ENCODE measurements at places on chromosomes 5 and 9. TPM values are rescaled to one million over a fixed set of nuclear protein-coding genes. Genes with fewer than 3 reads are reported as not detected.

The OMD gene
- not detected for total RNA-seq

The MACIR gene
- total RNA-seq = 20.2 TPM

The CMBL gene
- 22.1 TPM for total RNA-seq

The PTPN3 gene
- 15.4 TPM for total RNA-seq

The SV2C gene
- not detected for total RNA-seq

The PHF24 gene
- 0.10 TPM for total RNA-seq

The LCN2 gene
- 3.8 TPM for total RNA-seq

The SOX30 gene
- not detected for total RNA-seq

The PAEP gene
- 0.14 TPM for total RNA-seq

The COL5A1 gene
- total RNA-seq = 65.4 TPM

The CCDC171 gene
- total RNA-seq = 0.50 TPM

The NPR3 gene
- total RNA-seq = 20.8 TPM

The RORB gene
- total RNA-seq = not detected

The OR13C2 gene
- not detected for total RNA-seq

The NEUROG1 gene
- not detected for total RNA-seq

The IL9 gene
- not detected for total RNA-seq

The C1QTNF2 gene
- total RNA-seq = 0.15 TPM

The IL13 gene
- total RNA-seq = not detected

The LRRC19 gene
- not detected for total RNA-seq

The FAT2 gene
- 0.01 TPM for total RNA-seq

The C5orf58 gene
- not detected for total RNA-seq

The CDH9 gene
- not detected for total RNA-seq

The SAXO1 gene
- not detected for total RNA-seq

The TAF7 gene
- 72.0 TPM for total RNA-seq

The EQTN gene
- not detected for total RNA-seq

The HAVCR1 gene
- 37.2 TPM for total RNA-seq

The ZFP2 gene
- not detected for total RNA-seq

The LRRC26 gene
- total RNA-seq = 2.2 TPM

The SPACA9 gene
- 4.8 TPM for total RNA-seq

The EGR1 gene
- 9.9 TPM for total RNA-seq

The C9 gene
- not detected for total RNA-seq

The SPATA31A3 gene
- not detected for total RNA-seq

The CAVIN4 gene
- 0.42 TPM for total RNA-seq

The SKP2 gene
- 18.4 TPM for total RNA-seq

The PDE6A gene
- total RNA-seq = 0.13 TPM

The NOP16 gene
- 121 TPM for total RNA-seq

The TXNDC8 gene
- not detected for total RNA-seq

The PCDHGA5 gene
- 0.15 TPM for total RNA-seq

The UBQLN1 gene
- total RNA-seq = 109 TPM

The KCNV2 gene
- not detected for total RNA-seq

The GABRA1 gene
- total RNA-seq = not detected

The PPP2R2B gene
- 0.14 TPM for total RNA-seq

The KIAA0825 gene
- total RNA-seq = 0.42 TPM

The EPB41L4B gene
- total RNA-seq = 10.4 TPM

The CCDC183 gene
- 0.16 TPM for total RNA-seq

The DMGDH gene
- total RNA-seq = not detected

The DOCK8 gene
- total RNA-seq = 0.23 TPM

The ALDH7A1 gene
- total RNA-seq = 81.1 TPM

The OLFM1 gene
- 10.3 TPM for total RNA-seq

The PIGO gene
- total RNA-seq = 39.0 TPM

The SYK gene
- total RNA-seq = 0.09 TPM

The SLC9A3 gene
- total RNA-seq = 2.4 TPM

The PKD2L2 gene
- not detected for total RNA-seq

The C5 gene
- total RNA-seq = 12.9 TPM
